Vagina (tissue), 2 donors: ENCODE measurements at places on chromosomes 3 and 15. TPM values are rescaled to one million over a fixed set of nuclear protein-coding genes. Genes with fewer than 3 reads are reported as not detected.

- no peak for DNase-seq
- H3K36me3 ChIP-seq, result no peaks in the 10 kb centered on the region
- no peaks in the 10 kb centered on the region for H3K27me3 ChIP-seq
- no peaks in the 10 kb centered on the region for H3K4me1 ChIP-seq
Observed at GRCh38 chr3:10357592-10358308, 36.8 kb upstream of the SEC13 start.

DNA sequence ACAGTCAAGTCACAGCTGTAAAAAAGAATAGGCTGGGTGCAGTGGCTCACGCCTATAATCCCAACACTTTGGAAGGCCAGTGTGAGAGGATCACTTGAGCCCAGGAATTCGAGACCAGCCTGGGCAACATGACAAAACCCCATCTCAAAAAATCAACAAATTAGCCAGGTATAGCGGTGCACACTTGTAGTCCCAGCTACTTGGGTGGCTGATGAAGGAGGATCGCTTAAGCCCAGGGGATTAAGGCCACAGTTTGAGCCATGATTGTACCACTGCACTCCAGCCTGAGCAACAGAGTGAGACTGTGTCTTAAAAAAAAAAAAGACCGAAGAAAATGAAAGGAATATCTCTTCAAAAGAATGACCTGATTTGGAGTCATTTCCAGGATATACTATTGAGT, 6.6 kb downstream of the HERC1 start:
- H3K27me3 ChIP-seq, result no peaks in the 10 kb centered on the region
- DNase-seq, result no peak
- H3K27ac ChIP-seq, result no peak overlapping the region
- peaks cover 57% of the 10 kb centered on the region for H3K4me1 ChIP-seq
- H3K36me3 ChIP-seq, result no peaks in the 10 kb centered on the region

DNA sequence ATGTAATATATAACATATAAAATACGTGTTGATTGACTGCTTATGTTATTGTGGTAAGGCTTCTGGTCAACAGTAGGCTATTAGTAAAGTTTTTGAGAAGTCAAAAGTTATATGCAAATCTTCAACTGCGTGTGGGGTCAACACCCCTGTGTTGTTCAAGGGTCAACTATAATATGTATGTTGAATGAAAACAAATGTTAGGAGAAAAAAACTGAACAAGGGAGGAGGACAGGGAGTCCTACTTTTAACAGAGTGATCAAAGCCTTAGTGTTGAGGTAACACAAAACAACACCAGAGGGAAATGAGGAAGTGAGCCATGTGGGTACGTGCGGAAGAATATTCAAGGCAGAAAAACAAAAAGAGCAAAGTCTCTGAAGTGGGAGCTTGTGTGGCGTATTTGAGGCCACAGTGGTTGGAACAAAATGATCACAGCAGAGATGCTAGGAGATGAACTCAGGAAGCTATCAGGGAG, 62.5 kb downstream of the SFMBT1 start:
- H3K4me1 ChIP-seq, result no peaks in the 10 kb centered on the region
- no peaks in the 10 kb centered on the region for H3K36me3 ChIP-seq
- DNase-seq, result no peak
- no peak overlapping the region for H3K4me3 ChIP-seq
- no peak overlapping the region for H3K27ac ChIP-seq
- H3K27me3 ChIP-seq, result no peaks in the 10 kb centered on the region

DNA sequence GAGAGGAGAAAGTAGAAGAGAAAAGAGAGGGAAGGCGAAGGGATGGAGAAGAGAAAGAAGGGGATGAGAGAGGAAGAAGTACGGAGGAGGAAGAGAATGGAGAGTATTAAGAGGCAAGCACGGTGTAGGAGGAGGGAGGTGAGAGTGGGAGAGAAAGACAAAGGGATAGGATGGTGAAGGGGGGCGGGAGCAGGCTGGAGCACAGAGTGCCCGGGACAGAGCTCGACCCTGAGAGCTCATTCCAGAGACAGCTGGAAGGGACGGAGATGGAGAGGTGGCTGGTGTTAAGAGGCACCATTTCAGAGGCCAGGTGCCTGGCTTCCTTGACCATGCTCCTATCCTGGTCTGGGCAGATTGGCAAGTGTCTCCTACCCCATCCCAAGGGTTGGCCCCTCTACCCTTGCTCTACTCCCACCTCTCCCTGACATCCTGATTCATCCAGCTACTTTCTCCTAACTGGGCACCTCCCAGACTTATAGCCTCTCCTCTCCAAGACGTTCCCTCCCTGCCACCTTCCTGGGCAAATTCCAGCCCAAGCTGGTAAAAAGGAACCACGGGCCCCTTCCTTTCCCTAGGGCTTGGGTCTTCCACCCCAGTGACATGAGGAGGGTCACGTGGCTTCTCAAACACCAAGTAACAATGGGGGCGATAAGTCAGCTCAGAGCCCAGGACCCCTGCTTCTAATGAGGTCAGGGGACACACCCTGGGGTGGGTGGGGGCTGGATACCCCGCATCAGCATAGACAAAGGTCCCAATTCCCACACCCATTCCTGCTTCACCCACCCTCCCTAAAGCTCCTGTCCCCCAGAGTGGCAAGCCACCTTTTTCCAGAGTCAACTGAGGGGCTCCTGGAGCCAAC, 1.1 kb downstream of the CLCN2 start:
- H3K4me3 ChIP-seq, result peak overlapping the region; percentile 87
- no peak for DNase-seq
- no peaks in the 10 kb centered on the region for H3K36me3 ChIP-seq
- H3K27ac ChIP-seq, result peak overlapping the region; percentile 92
- no peaks in the 10 kb centered on the region for H3K27me3 ChIP-seq

Gene ACKR2
- 7.9 TPM for total RNA-seq

Gene SLC35G2
- total RNA-seq, result 9.3 TPM

Gene LRRN1
- total RNA-seq, result 1.7 TPM

Gene MYNN
- total RNA-seq, result 16.7 TPM

Gene PAQR5
- 9.1 TPM for total RNA-seq
